NCI-H1092 (cell line): ENCODE measurements at places on chromosomes 4 and X.

DNA sequence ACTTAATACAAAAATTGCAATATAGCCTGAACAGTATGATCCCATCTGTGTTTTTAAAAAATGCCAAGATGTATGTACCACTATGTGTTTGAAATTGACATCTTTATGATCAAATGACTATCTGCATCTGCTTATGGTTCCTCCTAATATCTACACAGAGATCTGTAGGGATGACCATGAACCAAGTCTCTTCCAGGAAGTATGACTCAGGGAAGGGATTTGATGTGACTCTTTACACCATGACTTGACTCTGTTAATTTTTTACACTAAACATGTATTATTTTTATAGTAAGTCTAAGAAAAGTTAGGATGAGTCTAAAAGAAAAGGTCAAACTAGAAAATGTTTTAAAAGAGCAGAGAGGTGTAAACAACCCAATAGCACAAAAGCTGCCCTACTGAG is 164.0 kb downstream of the SH3KBP1 start:
- DNase-seq = no peak

DNA sequence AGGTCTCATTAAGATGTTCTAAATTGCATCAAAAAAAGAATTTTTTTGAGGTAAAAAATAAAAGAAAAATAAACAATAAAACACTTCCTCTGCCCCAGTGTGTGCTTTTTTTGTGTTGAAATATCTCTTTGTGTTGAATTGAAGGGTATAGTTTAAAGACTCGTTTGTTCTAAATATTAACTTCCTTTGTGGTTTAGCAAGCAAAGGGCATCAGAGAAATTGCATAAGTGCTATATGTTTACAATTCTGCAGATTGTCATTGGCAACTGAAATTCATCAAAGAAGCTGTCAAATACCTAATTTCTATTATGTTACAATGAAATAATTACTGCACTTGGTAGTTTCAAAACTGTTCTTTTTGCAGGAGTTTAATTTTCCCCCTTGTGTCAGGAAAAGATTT is 260.5 kb downstream of the DKK2 start:
- DNase-seq = no peak

- peak; percentile 60 for DNase-seq
Observed at GRCh38 chr4:185115827-185116232, 27.2 kb upstream of the SLC25A4 start.

DNA sequence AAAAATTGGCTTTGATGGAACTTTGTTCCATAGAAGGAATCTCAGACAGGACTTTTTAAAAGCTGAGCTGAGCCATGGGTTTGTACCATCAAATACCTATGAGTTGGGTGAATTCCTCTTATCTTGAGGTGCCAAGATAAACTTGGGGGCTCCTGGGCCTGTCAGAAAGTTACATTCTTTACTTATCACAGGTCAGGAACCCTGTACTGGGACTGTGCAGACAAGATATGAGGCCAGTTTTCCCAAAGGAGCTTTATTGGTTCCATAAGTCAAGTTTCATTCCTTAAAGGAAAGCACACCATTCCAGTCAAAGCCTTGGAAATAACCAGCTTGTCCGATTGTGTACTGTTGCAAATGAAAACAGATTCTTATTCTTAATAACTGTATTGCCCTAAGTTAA is 72.4 kb upstream of the PACRGL start:
- DNase-seq = no peak

GRCh38 chr4:174207367-174207766 is 76.1 kb downstream of the FBXO8 start:
- no peak for DNase-seq

- DNase-seq = no peak
Observed at GRCh38 chrX:38649221-38649620, 87.9 kb downstream of the TSPAN7 start.

- DNase-seq = no peak
Observed at GRCh38 chr4:112881842-112882241, 167.6 kb upstream of the ANK2 start.

DNA sequence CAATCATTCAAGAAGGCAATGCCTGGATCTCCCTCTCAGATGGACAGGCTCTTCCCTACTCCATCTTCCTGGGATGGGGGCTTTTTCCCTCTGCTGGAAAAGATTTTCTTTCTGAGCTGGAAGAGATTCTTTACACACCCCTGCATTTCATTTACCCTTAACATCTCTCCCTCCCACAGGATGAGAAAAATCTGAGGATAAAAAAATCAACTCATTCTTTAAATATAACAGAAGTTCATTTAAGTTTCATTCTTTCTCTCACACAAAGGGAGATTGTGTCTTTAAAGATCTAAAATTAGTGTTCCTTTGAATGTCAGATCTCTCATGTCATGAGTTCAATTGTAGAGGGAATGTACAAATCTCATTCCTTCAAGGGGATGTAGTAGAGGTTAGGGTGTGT is 109.0 kb downstream of the ZNF518B start:
- no peak for DNase-seq

GRCh38 chrX:30865015-30865414 is 24.0 kb downstream of the TAB3 start:
- DNase-seq = no peak

DNA sequence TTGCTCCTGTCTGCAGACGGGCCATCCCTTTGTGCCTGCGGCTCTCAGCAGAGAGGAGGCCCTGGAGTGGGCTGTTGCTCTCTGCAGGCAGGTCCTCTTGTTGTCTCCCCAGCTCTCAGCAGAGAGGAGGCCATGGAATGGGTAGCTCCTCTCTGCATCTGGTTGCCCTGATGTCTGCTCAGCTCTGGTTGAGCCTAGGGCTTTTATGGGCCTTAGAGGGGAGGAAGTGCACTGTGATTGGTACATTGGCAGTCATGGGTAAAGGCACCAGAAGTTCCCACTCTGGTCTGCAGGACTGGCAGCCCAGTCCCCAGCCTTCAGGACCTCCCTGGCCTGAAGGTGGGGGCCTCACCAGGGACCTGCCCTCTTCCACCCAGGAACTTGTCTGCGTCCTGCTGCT is 21.5 kb downstream of the SPON2 start:
- DNase-seq = no peak

- DNase-seq = no peak
Observed at GRCh38 chr4:46979283-46979682, 14.1 kb downstream of the GABRA4 start.

DNA sequence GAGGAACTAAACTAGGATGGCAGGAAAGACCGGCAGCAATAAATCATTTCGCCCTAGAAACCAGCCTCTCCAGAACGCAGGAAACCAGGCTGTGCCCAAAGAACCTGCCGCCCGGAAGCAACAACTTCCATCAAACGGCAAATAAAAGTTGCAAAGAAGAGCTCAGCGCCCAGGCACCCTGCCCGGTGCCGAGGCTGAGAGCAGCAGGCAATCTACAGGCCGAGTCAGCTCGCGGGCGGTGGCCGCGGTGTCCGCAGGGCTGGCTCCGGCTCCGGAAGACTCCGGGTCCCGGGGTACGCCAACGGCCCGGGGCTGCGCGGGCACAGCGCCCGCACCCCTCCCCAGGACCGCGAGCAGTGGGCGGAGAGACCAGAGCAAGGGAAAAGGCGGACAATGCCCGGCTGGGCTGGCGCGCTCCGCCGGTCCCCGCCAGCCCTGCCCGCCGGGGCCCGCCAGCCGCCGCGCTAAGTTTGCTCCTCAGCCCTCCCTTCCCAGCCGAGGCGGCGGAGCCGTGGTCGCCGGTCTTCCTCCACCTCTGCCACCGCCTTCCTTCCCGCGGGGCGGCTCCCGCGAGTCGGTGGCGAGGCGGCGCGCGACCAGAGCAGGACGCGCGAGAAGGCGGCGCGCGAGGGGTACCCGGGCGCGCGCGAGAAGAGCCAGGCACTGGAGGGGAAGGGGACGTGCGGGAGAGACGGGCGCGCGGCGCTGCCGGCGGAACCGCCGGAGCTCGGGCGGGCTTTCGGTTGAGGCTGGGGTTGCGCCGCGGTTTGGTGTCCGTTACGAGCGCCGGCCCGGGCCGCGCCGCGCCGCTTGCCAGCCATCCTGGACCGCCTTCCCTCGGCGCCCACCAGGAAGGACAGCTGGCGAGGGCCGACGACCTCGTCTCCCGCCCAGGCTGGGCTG is 733 bp downstream of the FRYL start:
- peak; percentile 46 for DNase-seq

GRCh38 chr4:168994958-168995357 is 15.1 kb downstream of the CBR4 start:
- no peak for DNase-seq

DNA sequence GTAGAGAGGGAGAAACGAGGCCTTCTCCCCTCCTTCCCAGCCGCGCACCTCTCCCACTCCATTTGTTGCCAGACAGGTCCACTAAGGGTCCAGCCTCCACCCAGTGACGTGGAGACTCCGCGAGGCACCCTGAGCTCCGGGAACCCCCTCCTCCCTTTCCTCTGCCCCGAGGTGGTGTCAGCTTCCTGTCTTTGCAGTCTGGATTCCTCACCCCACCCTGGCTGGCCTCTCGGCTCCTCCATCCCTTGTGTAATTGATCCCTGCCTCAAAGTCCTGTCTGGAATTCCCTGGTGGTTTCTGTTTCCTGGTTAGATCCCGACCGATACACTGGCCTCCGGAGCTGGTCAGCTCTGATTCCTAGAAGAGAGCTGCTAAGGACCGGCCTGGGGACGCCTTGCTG is 105.9 kb upstream of the SCOC start:
- no peak for DNase-seq

DNA sequence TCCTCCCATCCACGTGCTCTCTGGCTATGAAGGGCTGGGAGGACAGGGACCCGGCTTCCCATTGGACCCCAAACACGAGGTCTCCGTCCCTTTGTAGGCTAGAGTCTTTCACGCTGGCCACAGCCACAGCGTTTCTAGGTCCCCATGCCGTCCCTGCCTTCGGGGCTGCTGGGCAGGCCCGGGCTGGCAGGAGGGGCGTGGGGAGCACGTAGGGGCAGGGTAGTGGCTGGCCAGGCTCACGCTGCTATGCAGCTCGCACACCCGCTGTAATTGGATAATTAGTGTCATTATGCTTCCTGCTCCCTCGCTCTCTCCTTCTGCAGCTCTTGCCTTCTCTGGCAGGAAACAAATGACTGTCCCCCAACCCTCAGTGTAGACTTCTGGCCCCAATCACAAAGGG is 9.8 kb downstream of the ATP2B3 start:
- DNase-seq = no peak

DNA sequence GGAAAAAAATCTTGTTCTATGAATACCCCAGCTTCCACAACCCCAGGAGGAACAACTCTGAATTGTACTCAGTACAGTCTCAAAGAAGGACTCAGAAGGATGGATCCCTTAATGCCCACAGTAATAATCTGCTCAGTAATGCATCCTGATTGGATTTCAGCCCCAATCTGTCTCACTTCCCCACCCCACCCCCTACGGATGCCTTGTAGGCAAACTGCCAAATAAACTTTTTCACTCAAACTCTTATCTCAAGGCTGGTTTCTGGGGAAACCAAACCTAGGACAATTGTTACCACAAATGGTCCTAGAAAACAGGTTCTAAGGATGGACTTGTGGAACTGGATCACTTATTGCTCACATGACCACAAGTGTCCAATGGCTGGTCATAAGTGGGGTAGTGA is 1021.8 kb upstream of the INTU start:
- DNase-seq = no peak

GRCh38 chrX:76657499-76657898 is 230.0 kb downstream of the MAGEE1 start:
- no peak for DNase-seq

- DNase-seq = no peak
Observed at GRCh38 chrX:35380808-35381700, 417.1 kb upstream of the MAGEB16 start.

DNA sequence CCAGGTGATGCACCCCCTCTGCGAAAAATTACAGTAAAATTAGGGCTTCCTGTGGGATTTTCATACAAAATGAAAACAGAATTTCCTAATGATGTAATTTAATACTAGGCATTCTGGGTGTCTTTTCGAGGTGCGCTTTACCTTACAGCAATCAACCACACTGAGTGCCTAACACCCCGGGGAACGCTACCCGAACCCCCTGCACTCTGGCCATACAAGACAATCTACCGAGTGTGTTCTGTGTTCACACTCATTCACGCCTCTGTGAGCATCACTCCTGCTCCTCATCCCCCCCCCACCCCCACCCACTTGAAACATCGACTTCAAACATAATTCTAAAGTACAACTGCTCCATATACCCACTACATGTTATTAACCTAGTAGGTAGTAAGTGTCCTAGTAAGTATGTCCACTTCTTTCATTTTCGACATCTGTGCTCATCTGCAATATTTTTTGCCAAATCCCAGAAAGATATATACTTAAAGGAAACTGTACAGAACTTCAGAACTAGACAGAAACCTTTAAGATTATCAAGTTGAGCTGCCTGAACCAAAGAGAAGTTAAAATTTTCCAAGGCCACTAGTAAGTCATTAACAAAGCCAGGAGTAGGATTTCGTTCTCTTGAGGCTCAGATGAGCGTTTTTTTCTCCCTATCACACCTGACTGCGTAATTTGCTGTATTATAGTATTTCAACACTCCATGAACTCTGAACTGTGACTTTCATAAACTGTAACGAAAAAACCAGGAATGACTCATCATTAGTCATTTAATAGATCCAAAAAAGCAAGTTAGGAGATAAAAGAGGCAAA is 80.0 kb downstream of the FAT1 start:
- no peak for DNase-seq

DNA sequence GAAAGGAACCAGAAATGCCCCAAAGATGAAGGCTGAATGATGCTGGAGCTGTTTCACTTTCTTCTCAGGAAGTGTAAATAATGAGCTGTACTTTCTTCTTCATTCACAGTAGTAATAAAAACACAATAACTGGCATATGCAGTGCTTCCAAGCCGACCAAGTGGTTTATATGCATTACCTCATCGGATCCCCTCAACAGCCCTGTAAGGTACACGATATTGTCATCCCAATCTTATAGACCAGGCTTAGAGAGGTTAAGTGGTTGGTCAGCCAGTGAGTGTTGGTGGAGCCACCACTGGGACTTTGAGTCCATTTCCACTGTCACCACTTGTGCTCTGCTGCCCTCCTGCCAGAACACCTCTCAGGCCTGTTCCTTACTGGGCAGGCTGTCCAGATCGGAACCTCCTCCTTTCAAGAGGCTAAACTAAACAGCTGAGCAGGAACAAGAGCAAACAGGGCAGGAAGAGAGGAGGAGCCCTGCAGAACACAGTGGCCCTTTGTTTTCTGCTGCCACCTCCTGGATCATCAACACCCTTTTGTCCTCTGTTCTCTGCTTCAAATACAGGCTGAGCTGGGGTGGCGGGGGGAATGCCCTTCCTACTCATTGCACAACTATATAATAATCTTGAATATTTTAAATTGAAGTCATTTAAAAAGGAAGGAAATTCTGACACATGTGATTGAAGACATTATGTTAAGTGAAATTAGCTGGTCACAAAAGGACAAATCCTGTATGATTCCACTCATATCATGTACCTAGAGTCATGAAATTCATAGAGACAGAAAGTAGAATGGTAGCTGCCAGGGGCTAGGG is 112.5 kb upstream of the ATP6AP2 start:
- peak; percentile 34 for DNase-seq

GRCh38 chr4:109548655-109549054 is 11.4 kb upstream of the MCUB start:
- no peak for DNase-seq

GRCh38 chrX:129984111-129984958 is 1.9 kb downstream of the BCORL1 start:
- DNase-seq = no peak

- no peak for DNase-seq
Observed at GRCh38 chr4:36000941-36001557, 243.3 kb downstream of the ARAP2 start.
